Stimulated activated CD4-positive, alpha-beta T cell treated with anti-CD3 and anti-CD28 coated beads, Interleukin-15, amount 100 ng/mL, for 1 hour (primary cell): ENCODE measurements at places on chromosomes 7 and 10.
A peak's percentile ranks its signal among the peaks of the same experiment; 100 is the strongest.

DNA sequence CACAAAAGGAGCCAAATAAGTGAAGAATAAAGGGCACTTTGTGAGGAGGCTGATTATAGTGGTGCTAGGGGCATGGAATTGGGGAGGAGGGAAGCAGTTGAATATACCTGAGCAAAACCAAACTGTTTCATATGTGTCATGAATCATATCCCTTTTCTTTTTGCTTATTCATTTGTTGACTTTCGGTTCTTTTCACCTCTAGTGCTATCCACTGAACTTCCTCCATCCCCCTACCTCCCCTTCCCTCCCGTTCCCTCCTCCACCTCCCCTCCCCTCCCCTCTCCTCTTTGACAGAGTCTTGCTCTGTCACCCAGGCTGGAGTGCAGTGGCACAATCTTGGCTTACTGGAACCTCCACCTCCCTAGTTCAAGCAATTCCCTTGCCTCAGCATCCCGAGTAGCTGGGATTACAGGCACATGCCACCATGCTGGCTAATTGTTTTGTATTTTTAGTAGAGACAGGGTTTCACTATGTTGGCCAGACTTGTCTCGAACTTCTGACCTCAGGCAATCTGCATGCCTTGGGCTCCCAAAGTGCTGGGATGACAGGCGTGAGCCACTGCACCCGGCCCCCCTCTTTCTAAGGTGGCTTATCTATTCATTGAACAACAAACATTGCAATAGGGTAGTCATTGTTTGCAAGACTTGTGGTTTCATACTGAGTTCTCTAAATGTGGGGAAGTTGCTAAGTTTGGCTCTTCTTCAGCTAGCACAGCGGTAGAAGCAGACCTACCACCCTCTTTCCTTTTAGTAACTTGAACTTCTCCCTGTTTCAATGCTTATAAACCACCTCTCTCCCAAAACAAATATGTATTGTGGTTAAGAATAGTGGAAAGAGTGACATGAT, 150.4 kb upstream of the PRPS1L1 start:
- no peak for DNase-seq

DNA sequence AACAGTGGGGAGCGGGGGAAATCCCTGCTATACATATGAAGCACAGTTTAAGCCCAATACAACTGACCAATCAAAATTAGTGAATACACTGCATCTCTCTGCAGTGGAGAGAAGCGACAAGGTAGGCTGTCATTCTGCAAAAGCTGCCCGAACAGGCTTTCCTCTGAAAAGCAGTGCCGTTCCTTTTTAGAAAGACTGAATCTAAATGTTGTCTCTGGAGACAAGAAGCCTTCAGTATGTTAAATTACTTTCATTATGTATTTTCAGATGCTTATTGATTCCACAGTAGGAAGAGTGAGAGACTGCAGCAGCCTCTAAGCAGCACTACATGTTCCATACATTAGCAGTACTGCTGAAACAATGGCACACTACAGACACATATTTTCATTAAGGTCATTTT, at the start of gene GPR22:
GPR22 (plus strand) TSS at position 129 of the 400 bp plus-strand sequence. CDS start 4,004 bp downstream, outside the sequence.
- no peak for DNase-seq

DNA sequence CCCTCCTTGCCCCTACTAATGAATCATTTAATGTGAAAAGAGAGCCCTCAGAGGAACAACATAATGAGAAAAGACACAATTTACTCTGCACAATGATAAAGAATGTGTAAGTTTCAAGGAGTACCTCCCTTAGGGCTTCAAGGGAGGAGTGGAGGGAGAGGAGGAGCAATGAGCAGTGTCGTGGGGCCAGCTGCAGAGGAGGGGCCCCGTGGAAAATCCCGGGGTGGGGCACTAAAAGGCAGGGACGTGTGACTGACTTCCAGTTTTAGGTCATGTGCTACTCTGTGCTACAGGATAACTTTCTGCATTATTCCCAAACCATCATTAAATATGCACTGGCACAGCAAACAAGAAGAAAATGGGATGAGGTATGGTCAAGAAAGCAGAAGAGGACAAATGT, 108.1 kb downstream of the ANLN start:
- no peak for DNase-seq

DNA sequence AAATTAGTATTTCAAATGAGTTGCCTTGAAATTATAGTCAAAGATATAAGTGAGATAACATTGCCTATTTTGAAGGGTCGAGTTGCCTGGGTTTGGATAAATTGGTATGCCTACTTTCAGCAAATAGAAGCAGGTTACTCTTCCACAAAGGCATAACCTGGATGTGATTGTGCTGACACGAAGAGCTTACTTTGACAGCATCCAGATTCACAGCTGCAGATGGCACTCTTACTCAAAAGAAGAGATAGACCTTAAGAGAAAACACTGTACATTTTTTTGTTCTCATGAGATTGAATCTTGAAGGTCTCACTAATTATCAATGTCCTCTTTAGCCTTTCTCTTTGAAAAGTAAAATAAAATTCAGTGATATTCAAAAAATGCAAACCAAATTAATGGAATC, 1338.7 kb downstream of the REEP3 start:
- DNase-seq, result no peak

- DNase-seq, result no peak
Observed at GRCh38 chr10:63976538-63976937, 455.3 kb downstream of the REEP3 start.

DNA sequence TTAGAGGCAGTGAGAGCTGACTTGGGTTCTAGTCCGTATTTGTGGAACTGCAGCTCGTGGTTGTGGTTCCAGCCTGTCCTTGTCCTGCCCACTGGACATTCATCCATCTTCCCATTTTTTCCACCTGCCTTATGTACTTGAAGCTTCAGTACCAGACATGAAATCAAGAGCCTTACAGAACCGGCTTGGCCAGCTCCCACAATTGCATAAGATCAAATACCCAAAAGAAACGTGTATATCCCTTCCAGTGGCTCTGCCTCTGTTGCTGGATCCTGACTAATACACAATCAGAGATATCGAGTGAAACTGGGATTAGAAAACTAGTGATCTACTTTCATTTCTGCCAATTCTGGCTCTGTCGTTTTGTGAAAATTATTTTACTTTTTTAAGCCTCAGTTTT, 23.8 kb upstream of the LIPA start:
- DNase-seq, result no peak

DNA sequence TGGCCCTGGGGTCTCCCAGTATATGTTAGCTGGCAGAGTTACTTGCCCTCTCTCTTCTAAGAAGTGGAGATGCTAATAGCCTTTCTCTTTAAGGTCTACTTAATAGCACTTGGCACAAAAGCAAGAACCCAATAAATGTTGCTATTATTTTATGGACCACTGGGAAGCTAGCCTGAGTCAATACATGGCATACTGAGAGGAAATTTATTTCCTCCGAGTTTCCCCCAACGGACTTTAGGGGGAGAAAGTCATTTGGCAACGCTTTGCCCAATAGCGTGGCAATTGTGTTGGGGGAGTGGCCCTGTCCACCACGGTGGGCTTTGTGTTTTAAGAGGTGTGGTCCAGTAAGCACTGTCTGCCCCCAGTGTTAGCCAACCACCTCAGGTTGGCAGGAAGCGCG, 87.4 kb upstream of the SMNDC1 start:
- DNase-seq, result no peak

- DNase-seq, result no peak
Observed at GRCh38 chr10:26310361-26310760, 93.8 kb downstream of the GAD2 start.

GRCh38 chr7:151115121-151115835, 29.0 kb downstream of the AGAP3 start:
- DNase-seq, result peak; percentile 12

DNA sequence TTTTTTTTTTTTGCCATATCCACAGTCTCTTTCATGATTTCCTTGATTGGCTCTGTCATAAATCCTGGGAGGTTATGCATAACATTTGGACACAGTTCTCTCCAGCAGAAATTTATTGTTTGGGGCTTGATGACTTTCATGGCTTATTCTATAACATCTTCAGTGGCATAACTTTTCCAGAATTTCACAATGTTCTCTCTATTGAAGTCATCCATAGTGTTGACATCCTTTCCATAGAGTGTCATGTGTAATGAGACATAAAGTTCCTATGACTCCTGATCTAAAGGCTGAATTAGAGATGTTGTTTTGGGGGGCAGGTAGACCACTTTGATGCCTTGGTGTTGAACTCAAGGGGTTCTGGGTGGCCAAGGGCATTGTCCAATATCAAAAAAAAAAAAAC, 36.7 kb upstream of the STK17A start:
- DNase-seq, result no peak

- DNase-seq, result no peak
Observed at GRCh38 chr10:13990946-13991345, 339.8 kb downstream of the FRMD4A start.

- DNase-seq, result no peak
Observed at GRCh38 chr10:113415246-113415645, 137.6 kb upstream of the HABP2 start.

GRCh38 chr10:83073472-83073871, 1065.8 kb upstream of the GHITM start:
- DNase-seq, result no peak

- no peak for DNase-seq
Observed at GRCh38 chr10:130766071-130766470, 545.5 kb downstream of the TCERG1L start.

DNA sequence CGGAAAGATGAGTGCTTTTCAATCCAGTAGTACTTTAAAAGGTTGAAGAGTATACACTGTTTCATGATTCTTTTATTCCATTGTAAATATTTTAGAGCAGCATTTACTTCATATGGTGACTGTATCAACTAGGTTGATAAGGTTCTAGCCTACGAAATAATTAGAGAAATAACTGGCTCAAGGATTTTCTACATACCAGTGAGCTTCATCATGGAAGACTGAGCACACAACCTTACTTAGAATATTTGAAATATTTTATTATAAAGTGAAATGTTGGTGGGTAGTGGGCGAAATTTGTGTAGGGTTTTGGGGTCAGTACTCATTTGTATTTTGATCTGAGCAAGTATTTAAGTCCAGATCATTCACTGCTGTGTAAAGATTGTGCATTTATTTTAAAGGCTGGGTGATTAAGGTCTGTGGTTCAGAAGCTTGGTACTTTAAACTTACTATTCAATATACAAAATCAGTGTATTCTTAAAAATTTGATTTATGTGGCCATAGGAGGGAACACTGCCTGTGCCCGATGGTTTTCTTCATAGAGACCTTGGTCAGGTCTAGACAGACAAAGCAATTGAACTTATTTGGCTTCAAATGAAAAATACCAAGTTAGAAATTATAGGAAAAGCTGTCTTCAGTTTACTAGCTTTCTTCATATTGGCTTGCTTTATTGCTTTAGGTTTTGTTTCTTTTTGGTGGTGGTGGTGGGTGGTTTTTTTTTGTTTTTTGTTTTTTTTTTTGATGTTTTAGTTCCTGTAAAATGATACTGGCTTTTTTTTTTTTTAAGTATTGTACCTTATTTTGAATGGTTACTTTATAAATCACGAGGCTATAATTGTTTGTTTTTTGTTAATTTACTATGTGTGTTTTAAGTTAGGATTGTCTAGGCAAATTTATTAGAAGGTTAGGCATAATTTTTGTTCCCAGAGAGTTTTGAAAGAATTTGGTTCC, 3.0 kb downstream of the KMT2E start:
- no peak for DNase-seq

DNA sequence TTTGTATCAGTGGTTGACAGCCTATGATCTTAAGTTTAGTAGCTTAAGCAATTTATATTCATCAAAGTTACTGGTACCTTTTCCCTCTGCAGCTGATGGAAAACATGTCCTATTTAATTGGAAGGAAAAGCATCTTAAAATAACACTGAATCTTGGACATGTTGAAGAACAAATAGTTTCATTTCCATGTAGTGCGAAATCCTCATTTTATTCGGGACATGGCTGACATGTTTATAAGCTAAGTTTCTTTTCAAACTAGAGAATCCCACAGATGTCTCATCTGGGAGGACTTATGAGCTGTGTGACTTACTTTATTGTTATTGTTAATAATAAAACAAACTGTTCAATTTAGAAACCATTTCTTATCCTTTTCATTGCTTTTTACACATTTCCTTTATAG, 461.0 kb downstream of the SUGCT start:
- no peak for DNase-seq

- no peak for DNase-seq
Observed at GRCh38 chr7:80881351-80881900, 37.4 kb downstream of the SEMA3C start.

GRCh38 chr10:50991456-50992355, 82.6 kb upstream of the PRKG1 start:
- no peak for DNase-seq

- no peak for DNase-seq
Observed at GRCh38 chr10:73161662-73162061, 6.1 kb downstream of the ECD start.

GRCh38 chr10:125092564-125093031, 67.8 kb downstream of the CTBP2 start:
- no peak for DNase-seq

DNA sequence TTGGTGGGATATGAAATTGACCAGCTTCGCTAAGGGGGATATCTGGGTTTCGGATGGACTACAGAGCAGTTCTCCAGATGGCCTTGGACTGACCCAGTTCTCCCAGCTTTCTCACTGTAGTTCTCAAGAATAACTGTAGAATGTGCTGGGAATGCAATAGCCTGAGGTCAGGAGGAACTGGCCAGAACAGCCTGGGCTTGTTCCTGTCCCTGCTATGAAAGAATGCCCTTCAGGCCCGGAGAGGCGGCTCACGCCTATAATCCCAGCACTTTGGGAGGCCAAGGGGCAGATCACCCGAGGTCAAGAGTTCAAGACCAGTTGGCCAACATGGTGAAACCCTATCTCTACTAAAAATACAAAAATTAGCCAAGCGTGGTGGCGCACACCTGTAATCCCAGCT, 12.3 kb upstream of the TSPAN14 start:
- DNase-seq, result no peak

DNA sequence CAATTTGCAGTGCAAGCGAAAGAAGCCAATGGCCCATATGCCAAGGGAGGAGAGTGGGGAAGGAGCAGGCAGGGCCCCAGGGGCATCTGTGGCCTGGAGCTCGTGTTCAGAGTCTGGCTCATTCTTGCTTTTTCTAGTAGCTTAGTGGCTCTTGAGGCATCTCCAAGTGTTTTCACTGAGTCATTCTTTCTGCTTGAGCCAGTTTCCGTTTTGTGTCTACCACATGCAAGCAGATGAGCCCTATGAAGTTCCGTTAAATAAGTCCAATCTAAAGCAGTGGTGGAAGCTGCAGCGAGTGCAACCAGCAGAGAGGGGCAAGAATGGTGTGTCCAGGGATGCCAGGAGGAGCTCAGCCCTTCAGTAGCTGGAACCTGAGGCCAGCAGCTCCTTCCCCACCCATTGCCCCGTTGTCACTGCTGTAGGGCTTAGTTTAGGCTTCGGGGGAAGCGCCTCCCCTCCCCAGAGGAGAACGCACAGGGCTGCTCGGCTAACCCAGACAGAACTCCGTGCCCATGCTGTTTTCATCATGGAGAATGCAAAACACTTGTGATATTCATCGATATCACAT, 57.4 kb upstream of the EBF3 start:
- DNase-seq, result no peak

DNA sequence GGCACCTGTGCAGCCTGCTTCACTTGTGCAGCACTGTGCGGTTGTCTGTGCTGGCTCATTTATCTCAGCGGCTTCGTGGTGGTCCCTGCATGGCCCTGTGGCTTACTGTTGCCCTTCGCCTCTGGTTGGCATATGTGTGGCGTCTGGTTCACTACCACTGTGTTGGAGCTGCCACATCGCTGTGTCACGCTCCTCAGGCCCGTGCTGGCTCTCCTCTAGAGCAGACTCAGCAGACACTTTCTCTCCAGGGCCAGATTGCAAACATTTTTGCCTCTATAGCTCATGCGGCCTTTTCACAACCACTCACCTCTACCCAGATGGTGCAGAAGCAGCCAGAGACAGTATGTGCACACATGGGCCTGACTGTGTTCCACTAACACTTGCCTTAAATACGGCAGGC, 37.9 kb downstream of the PPP2R2D start:
- no peak for DNase-seq
